SW 1271 (cell line): ENCODE measurements at places on chromosomes 5 and 9.

DNA sequence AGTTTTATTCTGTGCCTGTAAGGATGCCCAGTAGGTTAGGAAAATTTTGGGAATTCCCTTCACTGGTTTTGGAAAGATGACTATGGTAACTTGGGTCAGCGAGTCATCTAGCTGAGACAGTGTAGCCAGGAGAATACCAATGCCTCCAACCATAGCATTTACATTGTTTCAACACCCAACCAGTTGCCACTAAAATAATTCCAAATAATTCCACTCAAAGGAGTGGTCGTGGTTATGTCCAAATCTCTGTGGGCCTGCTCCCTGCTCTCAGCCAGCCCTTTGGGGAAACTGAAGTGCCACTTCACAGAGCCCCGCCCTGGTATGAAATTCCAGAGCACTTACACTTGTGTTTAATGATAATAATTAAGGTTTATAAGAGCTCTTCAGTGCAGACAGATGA is 310.5 kb downstream of the PLK2 start:
- no peak for DNase-seq

GRCh38 chr5:151005950-151006576 is 14.3 kb upstream of the GPX3 start:
- no peak for DNase-seq

- DNase-seq: no peak
These were observed 176.9 kb downstream of the GDNF start for GRCh38 chr5:37662789-37663485.

DNA sequence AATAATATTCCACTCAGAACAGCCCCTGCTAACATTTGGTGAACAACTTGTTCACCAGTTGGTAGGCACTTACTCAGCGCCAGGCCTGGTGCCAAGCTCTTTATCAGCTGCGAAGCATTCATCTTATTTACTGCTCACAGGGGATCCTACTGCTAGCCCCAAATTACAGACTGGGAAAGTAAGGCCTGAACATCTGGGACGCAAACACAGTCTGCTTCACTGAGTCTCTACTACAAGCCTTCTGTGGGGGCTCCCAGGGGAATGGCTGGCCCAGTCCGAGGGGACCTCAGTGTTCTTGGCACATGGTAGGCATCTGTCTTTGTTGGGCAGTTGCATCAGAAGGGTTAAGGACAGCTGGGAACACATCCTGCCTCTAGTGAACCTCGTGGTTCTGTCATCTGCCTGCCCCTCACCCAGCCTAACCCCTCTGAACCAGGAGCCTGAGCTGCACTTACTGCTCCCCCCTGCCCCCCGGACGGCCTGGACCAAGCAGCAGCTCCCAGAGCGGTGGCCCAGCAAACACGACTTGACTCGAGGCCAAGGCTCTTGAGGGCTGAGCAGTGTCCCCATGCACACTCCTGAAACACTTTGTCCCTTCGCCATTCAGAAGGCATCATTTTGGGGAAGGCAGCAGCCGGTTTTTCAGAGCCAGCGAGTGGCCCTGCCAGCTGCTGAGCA is at the start of gene PHYHD1:
TSS of gene PHYHD1 (plus strand) at position 602 of the 678 bp plus-strand sequence. CDS start 1,342 bp downstream, outside the sequence.
- DNase-seq: no peak

- DNase-seq: no peak
These were observed 91.4 kb upstream of the NEURL1B start for GRCh38 chr5:172549696-172550095.
